LNCaP clone FGC (cell line): ENCODE measurements at places on chromosomes 2 and 18.

DNA sequence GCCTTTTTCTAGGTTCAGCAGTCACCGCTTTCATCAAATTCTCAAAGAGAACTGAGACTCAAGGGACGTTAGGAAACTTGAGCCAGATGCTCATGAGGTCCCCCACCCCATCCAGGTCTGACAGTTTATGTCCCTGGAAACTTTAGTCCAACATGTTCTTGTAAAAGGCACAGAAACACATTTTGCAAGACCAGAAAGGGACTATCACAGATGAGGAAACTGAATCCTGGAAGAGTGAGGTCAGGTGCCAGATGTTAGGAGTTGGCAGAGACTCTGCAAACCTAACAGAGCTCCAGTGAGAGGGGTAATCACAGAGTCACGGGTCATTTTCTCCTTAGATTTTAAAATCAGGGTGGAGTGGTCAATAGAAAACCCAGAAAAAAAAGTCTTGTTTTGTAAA lies 76.6 kb downstream of the RDH14 start:
- DNase-seq = no peak

GRCh38 chr18:27668158-27668557 lies 483.1 kb upstream of the CHST9 start:
- DNase-seq = no peak

DNA sequence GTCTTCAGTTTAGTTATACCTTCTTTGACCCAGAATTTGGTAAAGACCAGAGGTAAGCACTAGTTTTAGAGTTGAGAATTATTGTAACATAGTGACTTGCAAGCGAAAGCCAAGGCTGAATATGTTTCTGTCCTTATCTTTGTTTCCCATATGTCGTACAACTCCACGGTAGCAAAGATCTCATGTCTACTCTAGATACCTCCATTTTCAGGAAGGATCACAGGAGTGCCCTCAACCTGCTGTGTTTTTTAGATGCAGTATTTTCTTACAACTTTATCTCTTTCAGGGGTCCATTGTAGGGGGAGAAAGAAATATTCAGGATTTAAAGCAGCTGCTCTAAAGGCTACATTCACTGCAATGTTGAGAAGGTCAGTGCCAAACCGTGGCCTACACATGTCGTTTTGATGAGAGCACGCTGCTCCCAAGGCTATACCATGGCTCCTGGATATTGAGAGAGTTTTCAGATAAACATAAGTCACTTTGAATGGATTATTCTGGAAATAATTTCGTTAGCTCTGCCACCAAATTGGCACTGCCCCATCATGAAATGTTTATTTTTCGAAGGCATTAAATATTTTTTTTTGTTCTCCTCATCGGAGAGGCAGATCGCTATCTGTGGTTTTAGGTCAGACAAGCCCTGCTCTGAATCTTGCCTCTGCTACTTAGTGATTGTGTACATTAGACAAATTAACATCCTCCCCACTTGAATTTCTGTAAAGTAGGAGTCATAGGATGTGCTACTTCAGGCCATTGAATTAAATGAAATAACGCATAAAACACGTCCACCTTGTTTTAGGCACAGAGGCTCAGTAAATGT lies 2.1 kb downstream of the RHBDD1 start:
- no peak for DNase-seq

- no peak for DNase-seq
These were observed 138.6 kb upstream of the SERTAD2 start for GRCh38 chr2:64792300-64792699.

- DNase-seq = no peak
These were observed 315.8 kb downstream of the GULP1 start for GRCh38 chr2:188607501-188607900.

DNA sequence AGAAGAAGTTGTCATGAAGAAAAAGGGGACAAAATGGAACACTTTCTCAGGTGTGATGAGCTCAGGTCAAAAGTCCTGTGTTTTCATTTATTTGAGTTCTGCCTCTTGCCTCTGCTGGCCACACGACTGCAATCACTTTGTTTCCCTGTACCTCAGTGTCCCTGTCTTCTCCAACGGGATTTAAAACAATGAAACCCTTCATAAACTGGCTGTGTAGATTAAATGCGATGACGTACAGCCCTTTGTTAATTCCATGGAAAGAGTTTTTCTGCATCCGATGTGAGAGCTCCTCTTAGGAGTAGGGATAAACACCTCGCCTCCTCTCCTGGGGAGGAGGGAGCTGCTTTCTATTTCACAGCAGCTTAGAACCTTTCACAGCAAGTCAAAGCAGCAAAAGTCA lies 51.5 kb upstream of the CNGA3 start:
- no peak for DNase-seq

DNA sequence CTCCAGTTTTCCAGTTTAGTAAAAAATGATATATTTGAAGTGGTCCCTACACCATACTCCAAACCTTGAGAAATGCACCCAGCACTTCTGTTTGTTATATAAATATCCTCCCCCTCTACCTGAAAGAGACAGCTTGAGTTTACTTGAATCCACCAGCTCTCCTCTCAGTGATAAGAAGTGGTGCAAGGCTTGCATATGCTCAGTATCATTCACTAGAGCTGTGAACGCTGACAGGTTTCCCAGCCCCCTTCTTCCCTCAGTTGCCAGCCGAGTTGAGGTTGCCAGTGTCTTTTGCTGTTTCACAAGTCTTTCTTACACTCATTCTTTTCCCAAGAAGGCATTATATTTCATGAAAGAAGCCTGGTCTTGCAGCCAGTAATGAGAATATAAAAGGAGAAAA lies 880.0 kb downstream of the LRRTM4 start:
- no peak for DNase-seq

DNA sequence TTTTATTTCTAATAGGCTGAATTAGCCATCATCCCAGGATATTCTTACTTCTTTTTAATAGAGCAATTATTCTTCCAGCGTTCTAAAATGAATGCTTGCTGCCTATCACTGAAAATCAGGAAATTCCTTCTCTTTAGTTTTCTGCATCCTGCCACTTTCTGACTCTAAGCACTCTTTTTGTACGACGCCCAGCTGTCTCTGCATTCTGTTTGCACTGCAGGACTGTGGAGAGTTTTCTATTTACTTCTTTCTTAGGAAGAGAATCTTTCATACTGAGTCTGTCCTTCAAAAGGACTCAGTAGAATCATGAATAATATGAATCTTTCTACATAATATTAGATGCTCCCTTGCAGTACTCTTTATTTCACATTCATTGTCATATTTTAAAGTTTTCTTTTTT lies 360.4 kb upstream of the DSEL start:
- DNase-seq = no peak

- no peak for DNase-seq
These were observed 200.8 kb upstream of the SLC35G4 start for GRCh38 chr18:11408555-11409065.

GRCh38 chr2:45700407-45701013 lies 49.0 kb downstream of the PRKCE start:
- no peak for DNase-seq

GRCh38 chr18:21496277-21496835 lies 104.1 kb downstream of the ESCO1 start:
- DNase-seq = no peak

- DNase-seq = no peak
These were observed 170.0 kb downstream of the TSN start for GRCh38 chr2:121925466-121925865.

GRCh38 chr2:19332503-19332902 lies 25.9 kb downstream of the OSR1 start:
- DNase-seq = peak; percentile 4

GRCh38 chr2:201852878-201853415 lies 46.6 kb downstream of the CDK15 start:
- no peak for DNase-seq

GRCh38 chr2:24971286-24971535 lies 544 bp downstream of the DNAJC27 start:
- DNase-seq = no peak

DNA sequence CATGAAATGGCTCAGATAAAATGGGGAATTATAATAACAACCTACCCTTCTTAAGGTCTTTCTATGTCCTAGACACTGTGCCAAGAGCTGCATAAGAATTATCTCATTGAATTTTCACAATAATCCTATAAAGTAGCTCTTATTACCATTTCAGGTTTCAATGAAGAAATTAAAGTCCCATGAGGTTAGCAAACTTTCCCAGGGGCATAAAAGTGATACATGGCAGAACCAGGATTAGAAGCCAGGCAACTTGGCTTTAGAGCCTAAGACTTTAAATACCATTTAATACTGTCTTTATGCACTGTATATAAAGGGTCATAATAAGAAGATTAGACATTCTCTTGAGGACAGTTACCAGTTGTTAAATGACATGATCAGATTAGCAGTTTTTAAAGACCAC lies 130.1 kb downstream of the GCA start:
- DNase-seq = no peak

DNA sequence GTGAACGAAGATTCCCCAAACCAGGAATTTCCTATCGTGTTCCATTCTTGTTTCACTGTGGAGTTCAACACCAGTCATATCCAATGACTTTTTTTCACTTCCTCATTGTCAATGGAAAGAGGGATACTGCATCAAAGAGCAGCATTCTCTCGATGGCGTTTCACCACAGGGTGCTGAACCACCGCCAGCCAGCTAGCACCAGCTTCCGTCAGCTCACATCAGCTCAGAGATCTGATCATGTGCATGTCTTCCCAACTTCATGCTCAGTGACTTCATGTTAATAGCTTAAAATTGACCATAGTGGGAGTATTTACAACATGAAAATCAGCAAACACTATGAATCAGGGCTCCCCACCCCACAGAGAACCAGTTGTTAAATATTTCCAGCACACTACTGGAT lies 359.9 kb downstream of the TNS1 start:
- no peak for DNase-seq

- DNase-seq = no peak
These were observed 181.3 kb downstream of the PTPRM start for GRCh38 chr18:7748251-7749007.

DNA sequence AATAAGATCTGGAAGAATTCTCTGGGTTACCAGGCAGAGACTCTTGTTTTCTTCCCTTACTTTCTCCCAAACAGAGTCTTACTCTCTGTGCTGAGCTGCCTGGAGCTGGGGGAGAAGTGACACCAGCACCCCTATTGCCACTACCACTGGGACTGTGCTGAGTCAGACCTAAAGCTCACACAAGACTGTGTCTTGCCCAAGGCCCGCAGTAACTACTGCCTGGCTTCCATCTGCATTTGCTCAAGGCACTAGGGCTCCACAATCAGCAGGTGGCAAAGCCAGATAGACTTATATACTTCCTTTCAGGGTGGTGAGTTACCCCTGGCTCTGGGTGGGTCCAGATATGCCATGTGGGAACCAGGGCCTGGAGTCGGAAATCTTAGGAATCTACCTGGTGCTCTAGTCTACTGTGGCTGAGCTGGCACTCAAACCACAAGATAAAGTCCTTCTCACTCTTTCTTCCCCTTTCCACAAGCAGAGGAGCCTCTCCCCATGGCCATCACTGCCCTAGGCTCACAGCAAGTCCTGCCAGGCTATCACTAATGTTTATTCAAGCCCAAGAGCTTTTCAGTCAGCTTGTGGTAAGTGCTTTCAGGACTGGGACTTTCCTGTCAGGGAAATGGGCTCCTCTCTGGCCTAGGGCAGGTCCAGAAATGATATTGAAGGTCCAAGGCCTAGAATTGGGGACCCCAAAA lies 27.6 kb upstream of the SERPINB2 start:
- DNase-seq = no peak

DNA sequence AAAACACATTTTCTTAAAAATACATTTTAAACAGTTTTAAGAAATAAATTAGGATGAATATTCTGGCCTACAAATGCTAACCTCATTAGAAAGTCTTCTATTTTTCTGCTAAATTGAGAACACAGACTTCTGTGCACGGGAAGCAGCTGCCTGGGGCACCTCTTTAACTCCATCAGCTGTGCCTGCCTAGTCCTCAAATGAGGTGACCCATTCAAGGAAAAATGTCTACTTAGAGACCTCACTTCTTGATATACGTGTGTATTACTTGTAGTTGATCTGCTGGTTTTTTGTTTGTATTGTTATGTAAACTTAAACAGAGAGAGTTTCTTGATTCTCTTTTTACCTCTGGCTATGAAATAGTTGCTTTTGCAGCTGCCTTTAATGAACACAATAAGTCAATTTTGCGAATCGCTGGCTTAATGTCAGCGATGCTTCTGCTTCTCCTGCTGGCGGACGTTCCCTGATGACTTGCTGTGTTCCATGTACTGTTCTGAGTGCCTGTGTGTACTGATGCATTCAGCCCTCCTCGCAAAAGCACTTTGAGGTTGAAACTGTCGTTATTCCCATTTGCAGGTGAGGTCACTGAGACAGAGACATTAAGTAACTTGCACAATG lies 88.7 kb upstream of the TXNDC2 start:
- peak; percentile 25 for DNase-seq

DNA sequence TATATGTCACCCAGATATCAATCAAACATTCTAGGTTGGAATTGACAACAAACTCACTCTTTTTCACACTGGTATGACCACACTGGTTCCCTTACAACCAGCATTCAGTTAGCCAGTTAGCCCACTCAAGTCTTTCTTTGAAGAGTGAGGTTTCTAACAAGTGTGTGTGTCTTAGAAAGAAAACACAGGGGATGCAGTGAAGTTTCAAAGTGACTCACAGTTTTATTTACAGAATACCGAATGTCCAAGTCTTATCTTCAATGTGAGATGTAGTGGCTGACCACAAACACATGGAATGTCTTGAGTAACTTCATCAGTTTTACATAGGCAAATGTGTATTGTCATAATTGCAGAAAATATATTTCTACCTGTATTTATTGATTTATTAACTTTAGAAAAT lies 274.7 kb upstream of the HNMT start:
- DNase-seq = no peak

DNA sequence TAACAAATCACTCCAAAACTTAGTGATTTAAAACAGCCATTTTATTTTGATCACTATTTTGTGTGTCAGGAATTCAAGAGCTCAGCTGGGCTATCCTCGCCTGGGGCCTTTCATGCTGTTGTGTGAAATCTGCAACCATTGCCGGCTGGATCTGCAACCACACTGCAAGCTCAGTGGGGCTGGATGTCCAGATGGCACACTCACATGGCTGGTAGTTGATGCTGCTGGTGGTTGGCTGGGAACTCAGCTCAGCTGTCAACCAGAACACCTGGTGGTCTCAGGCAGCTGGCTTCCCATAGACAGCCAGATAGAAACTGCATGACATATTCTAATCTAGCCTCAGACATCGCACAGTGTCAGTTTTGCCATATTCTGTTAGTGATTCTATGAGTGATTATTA lies 30.6 kb upstream of the AP1S3 start:
- no peak for DNase-seq
